ENCODE measurements at places on chromosomes 2 and 18.

DNA sequence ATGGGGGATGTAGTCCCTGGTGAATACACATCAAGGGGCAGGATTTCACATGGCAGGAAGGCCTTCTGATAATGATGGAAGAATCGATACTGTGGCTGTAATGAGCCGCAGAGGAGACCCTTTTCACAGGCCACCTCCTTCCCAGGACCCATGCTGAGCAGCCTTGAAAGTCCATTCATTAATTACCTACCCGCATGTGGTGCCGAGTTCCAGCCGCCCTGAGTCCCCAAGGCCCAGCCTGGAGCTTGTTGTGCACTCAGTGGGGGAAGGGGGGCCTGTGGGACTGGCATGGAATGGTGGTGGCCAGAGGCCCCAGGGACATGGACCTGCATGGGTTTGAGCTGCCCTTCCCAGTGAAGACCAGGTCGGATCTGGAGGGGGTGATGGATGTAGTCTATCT lies 25.5 kb downstream of the ASB18 start:
- no peak for DNase-seq

DNA sequence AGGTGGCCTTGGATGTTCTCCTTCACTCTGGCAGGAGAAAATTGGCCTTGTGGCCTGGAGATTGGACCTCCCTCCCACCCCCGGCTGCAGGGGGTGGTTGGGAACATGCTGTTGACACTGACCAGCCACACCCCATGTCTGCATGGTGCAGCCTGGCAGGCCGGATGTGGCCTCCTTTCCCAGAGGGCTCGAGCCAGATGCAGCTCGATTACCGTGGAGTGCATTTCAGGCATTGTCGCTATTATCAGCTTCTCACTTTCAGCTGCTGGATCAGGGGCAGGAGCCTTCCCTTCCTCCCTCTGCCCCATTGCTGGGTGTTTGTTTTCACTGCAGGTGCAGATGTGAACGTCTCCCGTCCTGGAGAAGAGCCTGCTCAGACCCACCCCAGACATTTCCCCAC lies 211.0 kb upstream of the SIX2 start:
- DNase-seq = no peak

DNA sequence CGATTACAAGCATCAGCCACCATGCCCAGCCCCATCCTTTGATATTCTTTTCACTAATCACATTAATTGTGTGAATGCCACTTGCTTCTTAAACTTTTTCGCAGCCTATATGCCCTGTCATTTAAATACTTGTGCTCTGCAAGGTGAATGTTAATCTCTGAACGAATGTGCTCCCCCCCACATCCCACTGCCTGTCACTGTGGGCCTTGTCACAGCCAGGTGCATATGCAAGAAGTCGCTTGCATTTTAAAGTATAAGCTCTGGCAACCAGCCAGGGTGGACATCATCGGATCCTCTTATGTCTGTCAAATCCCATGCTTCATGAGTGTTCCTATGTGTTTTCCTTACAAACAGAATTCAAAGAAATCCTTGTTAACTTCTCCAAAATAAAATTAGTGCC lies 304.4 kb downstream of the GALR1 start:
- DNase-seq = no peak

- no peak for DNase-seq
Observed at GRCh38 chr18:24436939-24437338, 10.5 kb downstream of the IMPACT start.

DNA sequence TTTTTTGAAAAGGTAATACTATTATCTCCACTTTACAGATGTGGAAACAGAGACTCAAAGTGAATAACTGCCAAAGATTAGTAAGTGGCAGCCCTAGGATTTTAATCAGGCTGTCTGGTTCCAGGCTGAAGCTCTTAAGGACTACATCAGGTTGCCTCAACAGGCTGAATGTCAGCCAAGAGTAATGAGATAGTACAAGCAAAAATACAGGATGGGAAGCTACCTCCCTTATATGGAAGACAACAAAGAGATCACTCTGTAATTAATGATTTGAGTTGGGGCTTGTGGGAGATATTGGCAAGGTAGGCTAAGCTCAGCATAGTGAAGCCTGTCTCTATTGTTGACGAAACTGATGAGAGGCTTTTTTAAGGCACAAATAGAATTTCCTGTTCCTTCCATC lies 323.1 kb downstream of the KCNJ3 start:
- no peak for DNase-seq

DNA sequence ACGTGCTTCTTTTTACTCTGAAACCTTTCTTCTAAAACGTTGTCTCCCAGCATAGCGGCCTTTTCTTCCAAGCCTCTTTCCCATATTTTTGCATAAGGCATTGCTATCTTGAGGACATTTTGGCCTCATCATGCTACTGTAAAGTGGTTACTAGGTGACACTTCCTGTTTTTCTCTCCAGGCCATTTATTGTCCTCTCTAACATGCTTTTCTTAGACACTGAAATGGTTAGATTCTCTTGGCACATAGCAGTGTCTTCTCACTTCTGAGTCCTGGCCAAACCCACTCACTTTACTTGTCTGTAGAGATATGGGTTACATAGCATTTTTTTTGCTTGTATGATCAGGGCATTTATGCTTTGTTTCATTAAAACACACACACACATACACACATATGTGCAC lies 50.1 kb upstream of the KCNH7 start:
- DNase-seq = no peak

GRCh38 chr18:11114653-11115052 lies 34.7 kb downstream of the PIEZO2 start:
- no peak for DNase-seq

DNA sequence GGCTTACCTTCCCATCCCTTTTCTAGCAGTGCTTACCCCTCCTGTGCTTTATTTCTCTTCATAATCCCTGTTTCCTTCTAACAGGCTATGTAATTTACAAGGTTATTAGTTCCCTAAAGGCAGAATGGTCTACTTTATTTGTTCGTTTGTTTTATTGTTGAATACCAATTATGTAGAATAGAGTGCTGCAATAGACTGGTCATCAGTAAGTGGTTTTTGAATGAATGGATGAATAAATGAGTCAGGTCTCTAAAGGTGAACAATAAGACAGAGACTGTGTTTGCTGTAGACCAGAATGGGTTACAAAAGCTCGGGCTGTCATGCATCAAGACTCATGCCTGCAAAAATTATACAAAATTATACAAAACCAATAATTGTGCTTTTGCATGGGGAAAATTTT lies 332.0 kb downstream of the IRS1 start:
- no peak for DNase-seq

DNA sequence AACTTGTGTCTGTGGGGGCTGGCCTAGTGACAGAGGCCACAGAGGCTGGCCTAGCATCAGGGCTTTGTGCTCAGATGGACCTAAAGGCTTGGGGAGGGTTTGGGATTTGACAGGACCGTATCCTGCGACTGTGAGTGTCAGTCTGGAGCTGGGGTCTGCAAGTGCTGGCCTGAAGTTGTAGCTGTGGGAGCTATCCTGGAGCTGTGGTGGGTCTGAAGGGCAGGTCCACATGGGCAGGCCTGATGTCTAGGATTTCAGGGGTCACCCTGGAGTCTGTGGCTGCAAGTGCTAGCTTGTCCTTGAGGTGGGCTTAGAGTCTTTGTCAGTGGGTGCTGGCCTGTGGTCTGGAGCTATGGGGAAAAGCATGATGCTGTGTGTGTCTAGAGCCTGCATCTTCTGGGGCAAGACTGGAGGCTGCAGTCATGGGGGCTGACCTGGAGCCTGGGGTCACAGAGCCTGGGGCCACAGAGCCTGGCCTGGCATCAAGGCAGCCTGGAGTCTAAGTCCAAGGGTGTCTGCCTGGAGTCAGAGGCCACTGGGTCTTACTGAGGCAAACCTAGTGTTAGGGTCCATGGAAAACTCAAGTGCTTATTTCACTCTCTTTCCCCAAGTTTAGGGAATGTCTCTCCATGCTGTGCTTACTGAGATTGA lies 3.6 kb downstream of the REG3A start:
- DNase-seq = no peak
